Psoas muscle (tissue), 8 donors: ENCODE measurements at places on chromosomes 1 and 21. TPM values are rescaled to one million over a fixed set of nuclear protein-coding genes. Genes with fewer than 3 reads are reported as not detected.

- no peak for DNase-seq
Measured at GRCh38 chr1:225699336-225699735, 46.4 kb upstream of the ENAH start.

SLC19A1 gene
- polyA plus RNA-seq: 2.3 TPM

DNA sequence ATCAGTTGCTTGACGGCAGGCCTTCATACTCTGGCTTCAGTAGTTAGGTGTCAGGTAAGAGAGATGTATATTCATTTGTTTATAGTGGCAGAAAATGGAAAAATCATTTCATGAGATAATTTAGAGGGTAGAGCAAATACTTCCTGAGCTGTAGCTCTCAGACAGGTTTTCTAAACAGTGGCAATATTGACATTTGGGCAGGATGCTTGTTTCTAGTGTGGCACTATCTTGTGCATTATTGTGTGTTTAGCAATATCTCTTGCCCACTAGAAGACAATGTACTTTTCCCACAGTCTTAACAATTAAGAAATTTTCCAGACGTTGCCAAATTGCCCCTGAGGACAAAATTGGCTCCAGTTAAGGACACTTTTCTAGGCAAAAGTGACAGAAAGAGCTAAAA, 1143.1 kb downstream of the PLA2G4A start:
- no peak for DNase-seq

DNA sequence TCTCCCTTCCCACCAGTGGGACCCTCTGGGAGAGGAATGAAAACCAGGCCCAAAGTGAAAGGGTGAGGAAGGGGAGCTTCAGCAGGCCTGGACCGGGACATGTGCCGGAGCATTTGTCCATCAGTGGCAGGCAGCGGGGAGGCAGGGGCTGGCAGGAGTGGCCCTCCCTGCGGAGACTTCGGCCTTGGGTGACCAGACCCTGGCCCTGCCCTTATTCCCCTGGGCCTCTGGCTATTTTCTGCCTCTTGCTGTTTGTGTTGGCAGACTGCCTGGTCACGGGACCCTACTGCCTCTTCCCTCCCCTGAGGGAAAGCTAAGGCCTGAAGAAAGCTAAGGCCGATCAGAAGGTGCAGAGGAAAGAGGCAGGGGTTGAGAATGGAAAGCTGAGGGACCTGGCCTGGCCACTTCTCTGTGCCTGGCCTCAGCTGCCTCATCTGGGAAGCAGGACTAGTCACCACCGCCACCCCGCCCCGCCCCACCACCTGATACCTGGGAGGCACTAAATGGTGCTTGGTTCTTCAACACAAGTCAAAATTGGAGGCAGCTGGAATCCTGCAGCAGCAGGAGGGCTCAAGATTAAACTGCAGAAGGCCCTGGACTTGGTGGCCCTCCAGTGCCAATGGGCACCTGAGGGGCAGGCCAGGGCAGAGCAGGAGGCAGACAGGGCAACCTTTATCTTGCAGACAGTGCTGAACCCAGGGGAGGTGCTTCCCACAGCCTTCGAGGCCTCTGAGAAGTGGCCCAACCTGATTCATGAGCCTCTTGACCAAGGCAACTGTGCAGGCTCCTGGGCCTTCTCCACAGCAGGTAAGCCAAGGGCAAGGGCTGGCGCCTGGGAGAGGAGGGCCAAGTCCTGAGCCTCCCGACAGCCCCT, 7.9 kb downstream of the TINAGL1 start:
- DNase-seq: peak; percentile 83

GRCh38 chr1:187034501-187034900, 205.8 kb downstream of the PLA2G4A start:
- DNase-seq: no peak

PTPN7 gene
- polyA plus RNA-seq: 0.10 TPM

OR2T34 gene
- not detected for polyA plus RNA-seq

GRCh38 chr1:170301596-170301995, 155.8 kb downstream of the NTMT2 start:
- DNase-seq: no peak

HPCAL4 gene
- 1.3 TPM for polyA plus RNA-seq

GRCh38 chr1:180247061-180247460, 17.0 kb downstream of the LHX4 start:
- DNase-seq: no peak

DNA sequence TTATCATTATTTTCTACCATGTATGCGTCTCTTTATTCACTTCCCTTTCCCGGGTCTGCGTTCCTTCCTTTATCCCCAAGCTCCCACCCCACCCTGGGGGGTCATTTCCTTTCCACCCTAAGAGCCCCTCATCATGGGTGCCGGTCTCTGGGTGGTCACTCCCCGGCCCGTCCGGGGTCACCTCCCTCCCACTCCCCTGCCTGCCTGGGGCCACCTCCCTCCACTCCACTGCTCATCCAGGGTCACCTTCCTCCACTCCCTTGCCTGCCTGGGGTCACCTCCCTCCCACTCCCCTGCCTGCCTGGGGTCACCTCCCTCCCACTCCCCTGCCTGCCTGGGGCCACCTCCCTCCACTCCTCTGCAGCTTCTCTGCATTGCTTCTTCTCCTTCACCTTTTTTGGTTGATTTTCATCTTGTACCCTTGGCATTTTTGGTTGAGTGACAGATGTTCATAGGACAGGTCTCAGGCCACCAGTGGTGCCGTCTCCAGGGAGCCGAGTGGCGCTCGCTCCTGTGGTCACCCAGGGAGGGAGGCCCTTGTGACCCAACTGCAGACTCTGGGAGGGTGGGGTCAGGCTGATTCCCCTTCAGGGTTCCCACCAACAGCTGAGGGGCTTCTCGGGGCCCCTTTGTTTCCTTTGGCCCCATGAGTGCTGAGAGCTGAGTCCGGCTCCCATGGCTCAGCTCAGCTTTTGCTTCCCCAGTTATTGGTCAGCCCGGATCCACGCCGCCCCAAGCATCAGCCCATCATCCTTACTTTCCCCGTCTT, 48.6 kb upstream of the PCBP3 start:
- no peak for DNase-seq

FMO3 gene
- polyA plus RNA-seq: 1.6 TPM

- no peak for DNase-seq
Measured at GRCh38 chr1:107835151-107835670, 129.8 kb downstream of the VAV3 start.

- DNase-seq: no peak
Measured at GRCh38 chr1:150846473-150847146, 29.8 kb downstream of the ARNT start.

ZNF593OS gene
- polyA plus RNA-seq: 0.16 TPM

GRCh38 chr1:6971699-6972098, 186.4 kb downstream of the CAMTA1 start:
- DNase-seq: no peak

TTC22 gene
- 0.03 TPM for polyA plus RNA-seq

DNA sequence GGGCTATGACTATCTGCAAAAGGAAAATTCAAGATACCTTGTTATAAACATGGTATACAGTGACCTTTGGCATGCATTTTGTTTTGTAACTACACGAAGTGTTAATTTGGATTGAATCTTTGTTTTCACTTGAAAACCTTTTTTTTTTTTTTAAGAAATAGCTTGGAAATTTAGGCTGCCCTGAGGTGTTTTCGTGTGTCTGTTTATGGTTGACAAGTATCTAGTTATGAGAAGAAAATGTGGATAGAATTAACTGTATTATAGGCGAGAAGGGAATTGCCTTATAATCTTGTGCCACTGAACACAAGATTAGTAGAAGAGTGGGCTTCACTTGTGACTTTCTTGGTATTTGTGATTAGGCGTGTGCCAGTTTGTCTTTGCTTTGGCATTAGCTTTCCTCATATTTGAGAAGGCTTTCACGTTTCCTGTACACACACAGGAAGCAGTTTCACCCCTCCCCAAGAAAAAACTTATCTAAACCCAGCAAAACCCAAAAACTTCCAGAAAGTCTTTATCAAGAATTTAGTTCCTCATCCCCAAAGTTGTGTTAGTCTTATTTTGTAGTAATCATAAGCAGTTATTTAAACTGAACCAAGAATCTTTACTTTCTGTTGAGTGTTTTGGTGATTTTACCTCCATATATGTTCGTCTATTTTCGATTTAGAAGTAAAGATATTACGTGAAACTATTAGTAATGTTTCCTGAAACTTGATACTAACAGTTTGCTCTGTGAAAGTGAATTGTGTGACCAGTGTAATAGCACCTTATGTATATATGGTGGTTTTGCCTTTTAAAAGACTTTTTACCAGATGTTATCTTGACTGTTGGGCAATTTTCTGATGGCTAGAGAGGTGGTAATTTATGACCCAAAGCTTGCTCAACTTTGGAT, 3.8 kb downstream of the DYRK1A start:
- DNase-seq: no peak

- no peak for DNase-seq
Measured at GRCh38 chr1:203380420-203381150, 29.7 kb upstream of the FMOD start.

FGR gene
- 2.0 TPM for polyA plus RNA-seq

- DNase-seq: peak; percentile 78
Measured at GRCh38 chr1:85464497-85465098, 361 bp downstream of the DDAH1 start.

DNA sequence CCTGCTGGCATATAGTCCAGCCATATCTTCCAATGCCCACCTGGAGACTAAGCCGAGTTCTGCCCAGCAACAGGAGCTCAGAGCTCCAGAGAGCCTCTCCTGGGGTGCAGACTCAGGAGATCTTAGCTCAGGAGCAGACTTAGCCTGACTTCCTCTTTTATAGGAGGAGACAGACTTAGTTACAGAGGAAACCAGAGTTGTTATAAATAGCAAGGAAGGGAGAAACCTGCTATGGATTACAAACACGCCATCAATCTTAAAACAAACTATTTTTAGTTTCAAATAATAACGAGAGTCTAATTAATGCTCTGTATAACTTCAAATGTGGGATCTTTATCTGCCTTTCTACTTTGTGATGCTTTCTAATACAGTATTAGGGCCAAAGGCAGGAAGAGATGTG, 3.3 kb upstream of the KIF21B start:
- DNase-seq: no peak

- no peak for DNase-seq
Measured at GRCh38 chr1:56189946-56190805, 389.2 kb downstream of the PLPP3 start.

DNA sequence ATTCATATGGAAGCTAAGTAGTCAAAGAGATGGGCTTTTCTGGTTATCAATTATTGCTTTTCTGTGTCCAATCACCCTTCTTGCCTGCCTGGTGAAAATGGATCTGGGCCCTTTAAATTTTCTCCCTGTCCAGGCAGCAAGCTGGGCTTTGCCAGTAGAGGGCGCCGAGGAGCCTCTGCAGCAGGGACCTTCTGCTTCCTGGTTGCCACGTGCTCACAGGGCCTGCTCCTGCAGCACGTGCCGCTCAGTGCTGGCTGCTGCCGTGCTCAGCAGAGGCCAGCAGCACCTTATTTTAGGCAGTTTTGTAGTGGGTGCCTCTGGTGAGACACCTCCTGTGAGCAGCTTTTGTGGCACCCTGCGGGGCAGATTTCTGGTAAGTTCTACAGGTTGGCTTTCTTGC, 4.0 kb downstream of the ACTL8 start:
- DNase-seq: no peak

RNU1-4 gene
- polyA plus RNA-seq: not detected

RNU1-1 gene
- polyA plus RNA-seq: not detected

FHAD1 gene
- not detected for polyA plus RNA-seq

- DNase-seq: no peak
Measured at GRCh38 chr1:107196973-107197562, 56.2 kb downstream of the NTNG1 start.

E2F2 gene
- polyA plus RNA-seq: not detected

MTARC1 gene
- polyA plus RNA-seq: 1.7 TPM

TNFAIP8L2 gene
- polyA plus RNA-seq: 0.62 TPM
